CD4-positive, alpha-beta T cell treated with Interleukin-21 for 1 hour (primary cell): ENCODE measurements at places on chromosomes 3 and 15.

- DNase-seq: no peak
Measured at GRCh38 chr3:114866430-114866829, 280.7 kb downstream of the ZBTB20 start.

- no peak for DNase-seq
Measured at GRCh38 chr3:47008851-47009224, 29.4 kb downstream of the NBEAL2 start.

- DNase-seq: no peak
Measured at GRCh38 chr15:71143373-71144310, 28.4 kb downstream of the THSD4 start.

- no peak for DNase-seq
Measured at GRCh38 chr3:3628676-3629328, 170.4 kb upstream of the LRRN1 start.

DNA sequence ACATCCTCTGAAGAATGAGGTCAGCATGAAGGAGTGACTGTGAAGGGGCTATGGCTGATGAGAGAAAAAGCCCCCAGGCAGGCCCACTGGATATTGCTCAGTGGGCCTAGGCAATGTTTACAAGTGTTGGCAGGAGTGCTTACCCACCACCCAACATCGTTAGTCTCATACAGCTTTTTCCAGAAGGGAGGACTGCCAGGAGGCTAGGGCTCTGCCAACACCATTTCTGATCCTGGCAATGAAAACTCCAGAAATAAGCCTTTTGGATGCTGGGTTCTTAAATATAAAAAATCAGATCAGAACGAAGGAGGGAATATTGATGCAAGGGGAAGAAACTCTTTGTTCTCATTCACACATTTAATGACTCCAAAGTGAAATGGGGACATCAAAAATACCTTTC lies 189.1 kb downstream of the DCLK3 start:
- DNase-seq: no peak

DNA sequence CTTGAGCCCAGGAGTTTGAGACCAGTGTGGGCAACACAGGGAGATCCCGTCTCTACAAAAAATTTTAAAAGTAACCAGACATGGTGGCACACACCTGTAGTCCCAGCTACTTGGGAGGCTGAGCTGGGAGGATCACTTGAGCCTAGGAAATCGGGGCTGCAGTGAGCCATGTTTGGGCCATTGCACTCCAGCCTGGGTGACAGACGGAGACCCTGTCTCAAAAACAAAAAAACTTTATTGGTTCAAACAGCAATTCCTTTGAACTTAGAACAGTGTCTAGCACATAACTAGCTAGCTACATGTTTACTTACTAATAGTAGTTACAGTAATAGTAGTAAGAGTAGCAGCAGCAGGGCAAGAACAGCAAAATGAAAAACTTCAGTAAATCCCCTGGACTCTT lies 10.1 kb downstream of the HAUS2 start:
- DNase-seq: no peak

GRCh38 chr3:192597506-192597905 lies 129.8 kb downstream of the FGF12 start:
- DNase-seq: no peak

- no peak for DNase-seq
Measured at GRCh38 chr3:14082108-14082657, 42.5 kb downstream of the CHCHD4 start.

DNA sequence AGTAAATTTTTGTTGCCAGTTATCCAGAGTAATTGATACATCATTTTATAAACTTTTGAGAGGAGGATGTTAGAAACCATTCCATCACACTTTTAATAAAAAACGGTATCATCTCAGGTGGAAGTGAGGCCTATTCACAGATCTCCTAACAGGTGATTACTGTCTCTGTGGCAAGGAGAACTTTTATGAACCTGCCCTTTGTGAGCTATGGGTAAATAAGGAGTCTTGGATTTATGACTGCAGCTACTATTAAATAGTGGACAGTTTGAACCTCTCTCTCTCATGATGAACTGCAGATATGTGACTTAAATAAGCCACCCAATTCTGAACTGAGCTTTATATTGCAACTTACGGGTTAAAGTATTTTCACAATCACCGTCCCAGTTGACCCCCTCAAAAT lies 45.7 kb downstream of the ZFAND6 start:
- no peak for DNase-seq

- DNase-seq: no peak
Measured at GRCh38 chr3:170633573-170633972, 47.7 kb upstream of the SLC7A14 start.

- DNase-seq: no peak
Measured at GRCh38 chr3:8625991-8626390, 18.6 kb downstream of the SSUH2 start.
